ENCODE measurements at places on chromosomes 11 and 22.

GRCh38 chr11:61747192-61747966, 5.1 kb upstream of the MYRF start:
- DNase-seq, result no peak

DNA sequence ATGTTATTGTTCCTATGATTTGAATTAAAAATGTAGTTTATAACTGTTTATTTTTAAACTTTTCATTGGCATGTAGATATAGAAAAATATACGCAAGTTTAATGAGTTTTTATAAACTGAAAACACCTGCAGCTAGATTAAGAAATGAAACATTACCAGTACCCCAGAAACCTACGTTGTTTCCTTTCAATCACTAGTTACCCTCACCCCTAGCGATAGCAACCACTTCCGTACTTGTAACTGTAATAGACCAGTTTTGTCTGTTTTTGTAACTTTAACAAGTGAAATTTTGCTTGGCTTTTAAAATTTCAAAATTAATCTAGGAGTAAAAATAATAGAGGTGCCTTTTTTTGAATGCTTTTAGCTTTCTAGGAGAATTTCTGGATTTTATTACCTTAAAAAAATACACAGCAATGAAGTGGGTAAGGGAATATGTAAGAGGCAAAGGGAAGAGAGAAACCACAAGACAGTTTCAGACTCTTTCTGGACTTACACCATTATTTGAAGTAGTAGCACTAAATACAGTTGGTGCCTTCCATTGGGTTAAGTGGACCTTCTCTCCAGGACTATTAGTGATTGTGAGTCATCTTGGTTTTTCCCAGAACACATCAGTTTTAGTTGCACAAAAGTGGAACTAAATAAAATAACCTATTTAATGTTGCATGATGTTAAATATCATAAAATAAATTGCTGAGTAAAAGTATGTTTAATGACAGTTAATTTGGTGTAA, 18.7 kb upstream of the NAT10 start:
- no peak for DNase-seq

DNA sequence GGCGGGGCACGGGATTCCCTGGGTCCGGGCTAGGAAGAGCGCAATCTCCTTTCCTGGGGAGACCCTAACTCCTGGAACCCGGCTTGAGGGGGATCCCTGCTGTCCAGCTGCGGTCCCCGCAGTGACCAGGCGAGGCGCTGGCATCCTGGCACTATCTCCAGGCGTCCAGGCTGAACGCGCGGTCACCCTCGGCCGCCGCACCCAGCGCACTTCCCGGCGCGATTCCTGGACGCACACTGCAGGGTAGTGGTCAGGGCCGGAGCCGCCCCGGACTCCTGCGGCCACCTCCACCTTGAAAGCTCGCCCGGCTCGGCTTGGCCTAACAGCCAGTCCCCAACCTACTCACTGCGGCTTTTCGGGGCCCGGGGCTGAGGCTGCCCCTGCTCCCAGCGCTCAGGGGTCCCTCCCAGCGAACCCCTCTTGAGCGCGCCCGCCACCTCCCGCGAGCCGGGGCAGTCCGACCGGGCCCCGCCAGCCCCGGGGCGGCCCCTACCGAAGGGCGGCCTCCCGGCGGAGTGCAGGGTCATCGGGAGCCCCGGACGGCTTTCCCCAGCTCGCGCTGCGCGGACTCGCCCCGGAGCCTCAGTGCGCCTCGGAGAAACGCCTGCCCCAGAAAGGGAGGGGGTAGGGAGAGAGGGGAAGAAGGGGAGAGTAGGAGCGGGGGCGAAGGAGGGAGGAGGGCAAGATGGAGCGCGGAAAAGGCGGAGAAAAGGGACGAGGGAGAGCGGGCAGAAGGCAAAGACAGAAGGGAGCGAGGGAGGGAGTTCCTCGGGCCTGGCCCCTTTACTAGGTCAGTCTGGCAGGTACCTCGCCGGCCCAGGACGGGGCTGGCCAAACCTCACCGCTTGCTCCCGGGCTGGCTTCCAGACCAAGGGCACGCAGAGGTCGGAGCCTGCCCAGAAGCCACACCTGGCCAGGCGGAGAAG, 1.0 kb downstream of the POU2AF3 start:
- DNase-seq, result no peak

DNA sequence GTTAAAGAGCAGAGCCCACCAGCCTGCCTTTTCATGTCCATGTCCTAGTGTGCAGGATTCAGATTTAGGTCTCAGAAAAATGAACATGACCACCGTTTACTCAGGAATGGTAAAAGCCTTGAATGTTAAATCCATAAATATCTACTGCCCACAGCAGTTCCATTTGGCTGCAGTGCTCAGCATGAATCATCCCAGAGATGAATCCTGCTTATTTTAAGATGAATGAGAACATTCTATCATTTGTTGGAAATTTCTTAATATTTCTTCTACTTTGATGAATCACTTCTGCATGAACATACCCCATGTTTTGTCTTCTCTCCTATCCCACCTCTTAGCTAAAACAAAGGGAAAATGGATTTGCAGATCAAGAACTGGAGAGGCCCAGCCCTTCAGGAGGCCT, 47.5 kb upstream of the AQP11 start:
- no peak for DNase-seq

DNA sequence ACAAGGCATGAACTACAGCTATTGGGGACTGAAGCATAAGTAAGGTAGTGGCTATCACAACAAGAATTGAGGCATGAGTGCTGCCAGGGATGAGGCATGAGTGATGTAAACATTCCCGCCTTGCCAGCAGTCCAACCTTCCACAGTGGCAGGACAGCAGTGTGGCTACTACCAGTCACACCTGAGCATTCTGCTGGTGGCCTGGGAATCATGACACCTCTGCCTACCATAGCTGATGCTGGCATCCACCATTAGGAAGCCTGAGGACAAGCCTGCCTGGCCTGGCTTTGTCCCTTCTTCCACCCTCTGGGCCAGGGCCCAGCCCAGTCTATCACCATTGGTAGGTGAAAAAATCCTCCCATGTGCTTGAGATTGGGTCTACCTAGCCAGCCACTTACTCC, 712.8 kb upstream of the CCDC90B start:
- DNase-seq, result no peak

GRCh38 chr11:101466352-101466751, 117.5 kb downstream of the TRPC6 start:
- DNase-seq, result no peak

DNA sequence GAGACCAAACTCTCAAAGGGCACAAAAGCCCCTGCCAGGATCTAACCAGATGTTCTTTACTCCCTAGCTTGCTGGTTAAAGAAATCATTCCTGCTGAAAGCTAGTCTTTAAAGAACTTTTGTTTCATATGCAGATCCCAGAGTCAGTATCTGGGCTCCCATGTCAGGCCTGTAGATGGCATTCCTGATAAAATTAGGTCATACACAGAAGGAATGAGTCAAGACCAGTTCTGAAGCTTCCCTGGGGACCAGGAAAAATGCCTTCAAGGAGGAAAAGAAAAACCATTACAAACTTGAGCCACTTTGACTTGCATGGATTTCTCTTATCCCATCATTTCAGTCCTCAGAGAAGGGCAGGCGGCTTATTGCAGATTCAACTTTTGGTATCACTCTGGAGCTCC, 5.9 kb downstream of the DBX1 start:
- no peak for DNase-seq

GRCh38 chr11:118792570-118793124, 1.7 kb upstream of the DDX6 start:
- peak; percentile 43 for DNase-seq

DNA sequence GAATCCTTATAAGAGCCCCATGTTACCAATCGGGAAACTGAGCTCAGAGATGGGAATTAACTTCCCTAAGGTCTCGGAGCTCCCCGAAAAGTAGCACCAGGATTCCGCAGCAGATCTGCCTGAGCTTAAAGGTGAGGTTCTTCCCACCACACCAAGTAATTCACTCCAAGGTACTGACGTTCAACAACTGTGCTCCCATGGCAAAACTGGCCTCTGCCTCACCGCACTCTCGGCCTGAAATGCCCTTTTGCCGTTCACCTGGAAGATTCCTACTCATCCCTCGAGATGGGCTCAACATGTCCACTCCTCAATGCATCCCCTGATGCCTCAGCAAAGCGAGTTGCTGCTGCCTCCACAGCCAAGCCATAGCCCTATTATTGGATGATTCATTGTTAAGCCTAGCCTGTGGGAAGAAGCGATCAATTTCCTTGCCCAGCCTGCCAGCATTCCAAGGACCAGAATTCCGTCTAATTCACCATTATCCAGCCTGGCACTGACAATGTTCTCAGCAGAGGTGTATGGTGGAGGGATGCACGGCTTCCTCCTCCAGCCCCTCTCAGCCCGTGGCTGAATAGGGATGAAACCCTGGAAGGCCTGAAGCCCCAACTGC, 4.2 kb downstream of the PLAAT3 start:
- DNase-seq, result no peak

DNA sequence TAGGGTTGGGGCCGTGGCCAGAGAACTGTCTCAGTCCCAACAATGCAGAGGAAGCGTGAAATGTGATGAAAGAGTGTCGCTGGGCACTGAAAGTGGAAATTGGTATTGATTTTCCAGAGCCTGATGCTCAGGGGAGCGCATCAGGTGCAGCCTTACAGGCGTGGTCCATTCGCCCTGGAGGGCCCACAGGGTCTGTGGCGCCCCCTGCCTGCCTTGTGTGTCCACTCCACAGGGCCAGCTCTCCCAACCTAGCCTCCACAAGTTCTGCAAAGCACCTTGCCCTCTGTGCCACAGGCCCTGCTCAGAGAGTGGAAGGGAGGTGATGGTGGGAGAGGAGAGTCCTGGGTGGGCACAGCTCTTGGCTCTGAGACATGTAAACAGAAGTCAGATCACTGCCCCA, 54.9 kb upstream of the LMO1 start:
- no peak for DNase-seq

DNA sequence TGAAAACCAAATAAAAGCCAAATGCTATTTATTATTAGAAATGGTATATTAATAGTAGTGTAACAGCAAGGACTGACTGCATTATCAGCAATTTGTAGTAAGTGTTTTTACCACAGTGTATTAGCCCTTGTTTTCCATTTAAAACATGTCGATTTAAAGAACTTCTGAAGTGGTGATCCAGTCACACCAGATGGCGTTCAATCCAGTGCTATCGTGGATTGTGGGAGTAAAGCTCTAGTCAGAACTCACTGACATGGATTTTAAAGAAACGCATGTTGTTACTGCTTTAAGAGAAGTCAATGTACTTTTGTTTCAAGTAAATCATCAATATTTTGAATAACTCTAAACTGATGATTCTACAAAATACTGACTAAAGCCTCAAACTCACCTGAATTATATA, 51.1 kb downstream of the LARGE2 start:
- no peak for DNase-seq

- DNase-seq, result no peak
Observed at GRCh38 chr11:68775951-68776388, 24.6 kb upstream of the TESMIN start.

DNA sequence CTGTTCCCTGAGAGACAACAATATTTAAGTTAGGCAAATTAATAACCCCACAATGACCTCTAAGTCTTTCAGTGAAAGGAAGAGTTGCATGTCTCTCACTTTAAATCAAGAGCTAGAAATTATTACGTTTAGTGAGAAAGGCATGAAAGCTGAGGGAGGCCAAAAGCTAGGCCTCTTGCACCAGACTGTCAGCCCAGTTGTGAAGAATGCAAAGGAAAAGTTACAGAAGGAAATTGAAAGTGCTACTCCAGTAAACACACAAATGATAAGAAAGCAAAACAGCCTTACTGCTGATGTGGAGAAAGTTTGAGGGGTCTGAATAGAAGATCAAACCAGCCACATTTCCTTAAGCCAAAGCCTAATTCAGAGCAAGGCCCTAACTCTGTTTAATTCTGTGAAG, 45.0 kb downstream of the BBOX1 start:
- DNase-seq, result no peak

DNA sequence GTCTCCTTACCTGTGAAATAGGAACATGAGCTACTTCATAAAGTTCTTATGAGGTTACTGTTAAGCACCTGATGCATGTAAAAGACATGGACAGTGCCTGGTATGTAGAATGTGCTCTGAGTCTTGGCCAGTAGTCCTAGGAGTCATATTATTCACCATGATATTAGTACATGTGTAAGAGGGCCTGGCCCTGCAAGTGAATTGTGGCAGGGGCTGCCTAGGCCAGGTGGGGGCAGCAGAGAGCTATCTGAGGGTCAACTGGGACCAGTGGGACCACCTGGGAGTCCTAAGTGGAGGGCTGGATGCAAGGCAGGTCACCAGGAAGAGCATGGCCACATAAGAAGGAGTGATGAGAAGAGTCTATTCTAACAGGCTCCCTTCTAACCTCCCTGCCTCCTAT, 529.5 kb downstream of the SOX6 start:
- no peak for DNase-seq

- no peak for DNase-seq
Observed at GRCh38 chr11:76152741-76153570, 53.3 kb downstream of the WNT11 start.

- no peak for DNase-seq
Observed at GRCh38 chr11:64447831-64448598, 89.1 kb downstream of the RPS6KA4 start.

- DNase-seq, result no peak
Observed at GRCh38 chr11:61108847-61109585, 6.7 kb downstream of the CD5 start.

- no peak for DNase-seq
Observed at GRCh38 chr11:70481625-70482528, 83.5 kb downstream of the CTTN start.

GRCh38 chr11:8357505-8357888, 93.8 kb upstream of the LMO1 start:
- no peak for DNase-seq

GRCh38 chr11:118042796-118043195, 34.1 kb upstream of the TMPRSS4 start:
- DNase-seq, result no peak

DNA sequence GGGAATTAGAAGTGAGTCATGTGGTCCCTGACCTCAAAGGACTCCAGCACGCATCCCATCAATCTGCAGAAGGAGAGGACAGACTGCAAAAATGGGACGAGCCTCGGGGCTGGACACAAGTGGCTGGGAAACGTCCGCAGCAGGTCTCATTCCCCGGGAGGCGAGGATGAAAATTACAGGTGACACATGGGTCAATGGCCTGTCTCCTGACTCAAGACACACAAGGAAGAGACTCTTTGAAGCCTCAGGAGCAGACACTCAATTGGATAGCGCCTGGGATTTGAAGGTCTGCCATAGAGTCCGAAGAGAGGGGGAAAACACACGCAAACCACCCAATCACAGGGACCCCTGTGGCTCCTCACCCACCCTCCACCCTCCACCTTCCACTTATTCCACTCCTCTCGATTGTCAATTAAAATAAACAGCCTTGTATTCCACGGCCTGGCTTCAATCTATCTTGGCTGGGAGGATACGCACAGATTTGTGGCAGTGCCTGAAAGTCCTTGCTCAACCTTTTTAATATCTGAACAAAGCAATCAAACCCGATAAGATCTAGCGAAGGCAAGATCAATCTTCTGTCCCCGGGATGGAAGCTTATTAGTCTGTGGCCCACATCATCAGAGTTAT, 101.8 kb upstream of the CADM1 start:
- DNase-seq, result no peak
